ENCODE measurements at places on chromosomes 7 and 10.

- DNase-seq: no peak
Observed at GRCh38 chr10:57015595-57016318, 654.7 kb upstream of the ZWINT start.

- no peak for DNase-seq
Observed at GRCh38 chr7:87445897-87446296, 29.6 kb downstream of the ABCB4 start.

GRCh38 chr7:3861386-3861785 is 560.3 kb downstream of the SDK1 start:
- DNase-seq: peak; percentile 4

GRCh38 chr7:111743244-111743847 is 181.1 kb upstream of the IMMP2L start:
- DNase-seq: no peak

DNA sequence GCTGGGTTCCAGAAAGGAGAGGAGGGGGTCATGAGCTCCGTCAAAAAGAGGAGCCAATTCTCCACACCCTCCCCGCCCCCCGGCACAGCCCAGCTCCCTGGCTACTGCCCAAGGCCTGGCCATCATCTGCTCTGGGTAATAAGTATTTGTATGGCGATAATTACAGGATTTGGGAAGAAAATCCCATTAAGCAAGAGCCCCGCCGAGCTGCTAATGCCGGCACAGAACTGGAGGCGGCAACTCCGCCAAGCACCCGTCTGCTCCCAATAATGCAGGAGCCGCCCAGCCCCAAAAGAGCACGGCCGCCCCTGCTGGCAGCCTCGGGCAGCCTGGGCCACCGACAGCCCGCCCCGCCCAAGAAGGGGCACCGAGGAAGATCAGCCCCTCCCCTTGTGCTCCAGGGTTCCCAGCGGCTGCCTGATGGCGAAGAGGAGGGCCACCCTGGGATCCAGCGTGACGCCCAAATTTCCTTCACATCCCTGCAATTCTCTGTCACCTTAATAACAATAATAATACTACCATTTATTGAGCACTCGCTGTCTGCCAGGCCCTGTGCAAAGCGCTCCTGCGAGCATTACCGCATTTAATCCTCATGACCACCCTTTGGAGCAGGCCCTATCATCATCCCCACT is 5.9 kb downstream of the SLIT1 start:
- DNase-seq: no peak

DNA sequence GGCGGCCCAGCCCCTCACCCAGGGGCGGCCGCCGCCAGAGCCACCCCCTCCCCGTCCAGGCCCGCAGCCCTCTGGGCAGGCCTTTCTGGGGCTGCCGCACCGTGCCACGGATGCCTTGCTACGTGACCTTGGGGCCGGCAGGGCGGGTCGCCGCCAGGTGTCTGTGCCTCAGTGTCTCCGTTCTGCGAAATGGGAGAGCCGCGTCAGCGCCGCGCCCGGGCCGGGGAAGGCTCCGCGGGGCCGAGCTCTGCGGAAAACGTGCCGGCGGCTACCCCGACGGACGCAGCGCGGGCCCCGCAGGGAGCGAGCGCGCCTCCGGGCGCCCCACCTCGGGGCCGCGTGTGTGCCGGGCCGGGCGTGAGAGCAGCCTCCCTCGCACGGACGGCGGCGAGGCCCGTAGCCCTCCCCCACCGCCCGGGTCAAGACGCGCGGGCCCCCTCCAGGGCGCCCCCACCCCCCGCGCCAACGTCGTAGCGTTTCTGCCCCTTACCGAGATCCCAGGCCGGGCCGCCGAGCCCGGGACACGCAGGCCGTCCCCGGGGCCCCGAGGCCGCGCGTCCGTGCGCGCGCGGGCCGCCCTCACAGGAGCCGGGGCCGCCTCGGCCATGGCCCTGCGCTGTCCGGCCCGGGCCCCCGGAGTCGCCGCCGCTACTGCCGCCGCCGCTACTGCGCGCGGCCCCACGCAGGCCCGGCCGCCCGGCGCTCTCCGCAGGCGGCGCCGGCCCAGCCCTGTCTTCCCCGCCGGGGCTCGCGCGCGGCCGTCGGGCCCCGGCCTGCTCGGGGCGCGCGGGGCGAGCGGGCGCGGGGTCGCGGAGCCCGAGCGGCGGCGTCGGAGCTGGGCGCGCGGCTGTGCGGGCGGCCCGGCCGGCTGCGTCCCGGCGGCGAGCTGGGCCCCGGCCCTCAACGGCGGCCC is 1.1 kb downstream of the ZNF777 start:
- DNase-seq: no peak

GRCh38 chr10:80522756-80523363 is 14.8 kb upstream of the SH2D4B start:
- no peak for DNase-seq
